Left renal cortex interstitium (tissue), 4 donors: ENCODE measurements at places on chromosomes 6 and 20. TPM values are rescaled to one million over a fixed set of nuclear protein-coding genes. Genes with fewer than 3 reads are reported as not detected.

DNA sequence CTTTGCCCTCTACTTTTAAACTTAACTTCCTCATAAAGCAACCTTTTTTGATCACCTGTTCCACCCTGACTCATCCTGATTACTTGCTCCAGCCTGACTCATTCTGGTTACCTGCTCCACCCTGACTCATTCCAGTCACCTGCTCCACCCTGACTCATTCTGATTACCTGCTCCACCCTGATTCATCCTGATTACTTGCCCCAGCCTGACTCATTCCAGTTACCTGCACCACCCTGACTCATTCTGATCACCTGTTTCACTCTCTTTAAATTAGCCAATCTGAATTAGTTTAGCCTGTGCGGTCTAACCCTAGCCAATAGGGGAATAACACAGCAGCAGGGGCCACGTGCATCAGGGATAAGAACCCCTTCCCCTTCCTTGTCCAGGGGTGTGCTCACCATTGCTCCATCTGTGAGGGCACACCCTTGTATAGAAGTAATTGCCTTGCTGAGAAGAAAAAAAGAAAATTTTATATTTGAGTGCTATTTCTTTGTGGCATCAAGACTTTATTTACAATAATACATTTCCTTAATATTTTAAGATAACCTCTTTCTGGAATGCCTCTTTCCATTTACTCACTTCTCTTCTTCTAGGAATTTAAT, 17.9 kb downstream of the HLA-G start:
- no peak for DNase-seq

The DUSP15 gene
- polyA plus RNA-seq, result 16.6 TPM

- DNase-seq, result no peak
Measured at GRCh38 chr6:4979426-4979825, 24.4 kb downstream of the RPP40 start.

The NEDD9 gene
- polyA plus RNA-seq, result 54.8 TPM

The PBOV1 gene
- polyA plus RNA-seq, result not detected

The SLC2A4RG gene
- polyA plus RNA-seq, result 122 TPM

GRCh38 chr20:50523552-50524167, 13.5 kb downstream of the PTPN1 start:
- DNase-seq, result no peak

The CFB gene
- polyA plus RNA-seq, result 22.2 TPM

GRCh38 chr20:2124564-2125213, 23.1 kb downstream of the STK35 start:
- no peak for DNase-seq

The RIMS4 gene
- polyA plus RNA-seq, result 0.60 TPM

- DNase-seq, result no peak
Measured at GRCh38 chr6:167795321-167795811, 31.3 kb upstream of the AFDN start.

GRCh38 chr20:17589161-17589834, 19.4 kb downstream of the DSTN start:
- DNase-seq, result no peak

- no peak for DNase-seq
Measured at GRCh38 chr6:112801468-112802080, 454.4 kb downstream of the RFPL4B start.
